KG1 (cell line): ENCODE measurements at places on chromosomes 2 and 18.

DNA sequence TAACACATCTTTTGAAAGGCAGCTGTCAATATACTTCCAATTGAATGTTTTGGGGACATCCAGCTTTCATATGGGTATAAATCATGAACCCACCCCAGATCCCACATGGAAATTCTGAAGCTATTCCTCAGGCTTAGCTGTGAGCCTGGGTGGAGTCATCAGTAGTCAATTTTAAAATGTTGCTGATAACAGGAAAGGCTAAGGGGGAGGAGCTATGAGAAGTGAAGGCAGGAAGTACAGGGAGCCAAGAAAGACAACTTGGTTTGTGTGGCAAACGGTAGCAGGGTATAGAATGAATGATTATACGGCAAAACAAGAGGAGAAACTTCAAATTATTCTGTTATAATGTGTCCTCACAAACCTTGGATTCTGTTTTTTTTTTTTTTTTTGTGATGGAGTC is 108.6 kb downstream of the QPCT start:
- DNase-seq = no peak

GRCh38 chr2:25372405-25373268 is 30.9 kb upstream of the DNMT3A start:
- no peak for DNase-seq

GRCh38 chr2:102155703-102156515 is 13.4 kb downstream of the IL1R1 start:
- DNase-seq = no peak

- DNase-seq = no peak
These were observed 26.8 kb upstream of the EPAS1 start for GRCh38 chr2:46270384-46270783.

GRCh38 chr2:58853420-58853819 is 612.3 kb upstream of the FANCL start:
- no peak for DNase-seq

DNA sequence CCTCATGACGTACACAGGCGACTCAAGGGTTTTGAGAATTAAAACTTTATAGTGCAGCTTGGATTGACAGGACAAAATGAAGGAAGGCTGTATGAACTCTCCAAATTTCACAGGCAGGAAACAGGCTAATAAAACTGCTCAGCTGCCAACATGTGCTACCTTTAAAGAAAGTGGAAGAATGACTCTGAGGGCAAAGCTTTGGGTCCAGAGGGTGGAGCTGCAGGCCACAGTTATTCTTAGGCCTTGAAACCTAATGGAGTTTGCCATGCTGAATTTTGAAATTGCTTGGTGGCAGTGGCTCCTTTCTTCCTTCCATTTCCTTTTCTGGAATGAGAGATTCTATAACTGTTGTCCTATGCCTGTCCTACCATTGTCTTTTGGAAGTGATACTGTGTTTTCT is 34.8 kb downstream of the HAT1 start:
- no peak for DNase-seq
